SHP77 (cell line): ENCODE measurements at places on chromosomes 3 and 15.
A peak's percentile ranks its signal among the peaks of the same experiment; 100 is the strongest.

- DNase-seq = no peak
These were observed 35.9 kb downstream of the POC1A start for GRCh38 chr3:52118156-52118875.

DNA sequence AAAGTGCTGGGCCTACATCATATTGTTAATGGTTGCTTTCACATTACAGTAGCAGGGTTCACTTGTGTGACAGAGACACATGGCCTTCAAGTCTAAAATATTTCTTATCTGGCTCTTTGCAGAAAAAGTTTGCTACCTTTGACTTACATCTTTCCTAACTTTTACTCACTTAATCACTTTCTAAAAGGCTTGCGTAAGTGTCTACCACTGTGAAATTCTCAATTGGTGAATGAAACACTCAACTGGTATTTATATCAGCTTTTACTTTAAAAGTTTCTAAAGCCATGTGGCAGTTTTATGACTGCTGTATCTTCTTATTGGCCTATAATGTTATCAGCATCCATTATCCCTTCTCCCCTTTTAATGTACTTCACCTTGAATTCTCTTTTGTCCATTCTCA, 554.5 kb downstream of the ZIC1 start:
- DNase-seq = no peak

GRCh38 chr3:52684184-52684583, 1.5 kb downstream of the PBRM1 start:
- no peak for DNase-seq

DNA sequence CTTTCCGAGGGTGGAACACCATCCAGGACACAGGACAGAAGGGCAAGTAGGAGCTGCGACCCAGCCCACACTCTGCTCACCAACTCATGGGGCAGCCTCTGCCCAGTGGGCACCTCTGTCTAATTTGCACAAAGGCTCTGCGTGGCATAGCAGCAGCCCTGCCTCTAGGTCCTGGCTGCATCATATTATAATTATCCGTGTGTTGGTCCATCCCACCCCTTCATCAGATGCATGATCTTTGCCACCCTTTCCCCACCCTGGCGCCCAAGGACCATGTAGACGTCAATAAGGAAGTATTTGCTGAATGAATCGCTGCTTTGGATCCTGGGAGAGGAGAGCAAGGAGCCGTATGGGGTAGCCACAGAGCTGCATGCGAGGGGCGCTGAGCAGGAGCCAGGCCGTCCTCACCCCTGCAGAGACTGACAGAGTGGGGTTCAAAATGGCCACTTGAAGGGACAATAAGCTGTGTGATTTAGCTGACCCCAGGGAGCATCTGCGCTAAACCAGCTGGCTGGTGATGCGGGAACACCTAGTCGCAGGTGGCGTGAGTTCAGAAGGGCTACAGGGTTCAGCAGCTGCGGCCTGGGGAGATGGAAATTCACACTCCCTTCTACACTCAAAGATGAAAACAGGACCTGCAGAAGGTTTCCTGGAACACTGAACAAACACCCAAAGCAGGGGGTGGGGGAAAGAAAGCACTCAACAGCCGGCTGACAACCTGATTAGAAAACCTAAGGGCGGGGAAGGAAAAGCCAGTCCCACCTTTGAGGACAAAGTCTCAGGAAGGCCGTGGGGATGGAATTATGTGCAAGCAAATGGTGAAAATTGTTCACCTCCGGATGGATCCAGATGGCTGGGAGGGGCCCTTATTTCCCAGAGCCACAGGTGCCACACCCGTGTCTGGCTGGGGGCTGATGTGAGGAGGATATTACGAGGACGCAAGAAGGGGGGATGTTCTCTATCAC, 6.4 kb downstream of the MGLL start:
- peak; percentile 52 for DNase-seq

GRCh38 chr3:7001370-7001769, 140.5 kb downstream of the GRM7 start:
- DNase-seq = no peak

GRCh38 chr3:155519078-155519477, 225.6 kb upstream of the STRIT1 start:
- no peak for DNase-seq
